RPMI7951 (cell line): ENCODE measurements at places on chromosomes 1 and 21. TPM values are rescaled to one million over a fixed set of nuclear protein-coding genes. Genes with fewer than 3 reads are reported as not detected.

RGS1 gene
- 53.3 and 62.4 TPM in 2 replicates for total RNA-seq

HNRNPCL4 gene
- not detected in 2 replicates for total RNA-seq

GCSAML gene
- total RNA-seq = 0.12 TPM in 1 of 2 replicates, not detected in the other

PPFIA4 gene
- total RNA-seq = 2.4 and 4.5 TPM in 2 replicates

CDC20 gene
- 410 and 459 TPM in 2 replicates for total RNA-seq

DNAI4 gene
- total RNA-seq = 4.7 and 6.6 TPM in 2 replicates

- no peak for DNase-seq
These were observed 391.8 kb downstream of the DISC1 start for GRCh38 chr1:232018231-232019025.

- DNase-seq = peak; percentile 98
These were observed 110.5 kb downstream of the HHAT start for GRCh38 chr1:210438928-210439841.

DNA sequence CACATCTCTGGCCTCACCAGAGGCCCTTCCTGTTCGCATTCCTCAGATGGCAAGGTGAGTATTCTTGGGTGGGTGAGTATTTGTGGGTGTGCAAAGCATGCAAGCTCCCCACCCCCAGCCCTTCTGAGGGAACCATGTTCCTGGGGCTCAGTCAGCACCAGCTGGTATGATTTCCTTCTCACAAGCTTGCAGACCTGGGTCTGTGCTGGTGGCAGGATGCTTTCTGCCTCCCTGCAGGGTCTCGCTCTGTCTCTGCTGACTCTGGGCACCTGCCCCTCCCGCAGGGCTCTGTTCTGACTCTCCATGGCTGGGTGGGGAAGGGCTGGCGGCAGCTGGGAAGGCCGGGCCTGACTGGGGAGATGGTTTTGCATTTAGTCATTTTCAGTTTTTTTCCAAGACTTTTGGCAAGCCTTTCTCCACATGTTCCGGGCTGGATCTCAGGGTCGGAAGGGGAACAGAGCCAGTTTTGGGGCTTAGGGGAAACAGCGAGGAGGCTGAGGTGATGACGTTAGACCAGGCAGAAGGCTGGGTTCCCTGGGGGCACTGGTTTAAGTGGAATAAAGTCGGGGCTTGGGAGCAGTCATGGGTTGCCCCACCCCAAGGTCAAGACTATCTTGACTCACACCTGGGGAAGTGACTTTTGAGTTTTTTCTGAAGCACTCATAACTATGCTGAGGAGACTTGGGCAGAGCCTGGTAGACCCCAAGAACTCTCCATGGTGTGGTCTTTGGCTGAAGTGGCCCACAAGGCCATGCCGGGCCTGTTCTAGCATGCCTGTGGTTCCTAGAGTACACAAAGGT, 6.2 kb downstream of the RASSF5 start:
- DNase-seq = peak; percentile 85

DNA sequence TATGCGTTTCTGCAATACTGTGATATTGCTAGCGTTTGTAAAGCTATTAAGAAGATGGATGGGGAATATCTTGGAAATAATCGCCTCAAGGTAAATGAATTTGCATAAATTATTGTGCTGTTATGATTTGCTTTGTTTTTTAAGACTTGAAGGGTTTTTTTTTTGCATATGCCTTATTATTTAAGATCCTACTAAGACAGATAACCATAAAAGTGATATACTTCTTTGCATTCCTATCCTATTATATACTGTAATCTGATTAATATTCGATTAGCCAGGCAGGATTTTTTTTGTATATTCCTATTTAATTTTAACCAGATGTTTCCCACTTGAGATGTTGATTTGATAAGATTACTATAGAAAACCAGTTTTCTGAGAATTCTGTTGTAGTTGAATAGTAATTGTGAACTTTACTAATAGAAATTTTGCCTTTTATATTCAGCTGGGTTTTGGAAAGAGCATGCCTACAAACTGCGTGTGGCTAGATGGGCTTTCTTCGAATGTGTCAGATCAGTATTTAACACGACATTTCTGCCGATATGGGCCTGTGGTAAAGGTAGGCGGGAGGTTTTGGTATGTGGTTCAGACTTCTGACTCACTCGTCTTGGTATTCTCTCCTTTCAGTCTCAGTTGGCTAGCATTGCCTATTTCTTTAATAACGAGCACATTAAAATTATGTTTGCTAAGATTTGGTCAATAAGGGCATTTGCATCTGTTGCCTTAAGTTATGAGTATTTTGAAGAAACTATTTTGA, 56.8 kb downstream of the ZBTB17 start:
- peak; percentile 86 for DNase-seq

- DNase-seq = no peak
These were observed 4.4 kb upstream of the PHTF1 start for GRCh38 chr1:113763661-113764060.
